Stimulated activated CD4-positive, alpha-beta T cell treated with anti-CD3 and anti-CD28 coated beads, Interleukin-4, amount 100 ng/mL, for 24 hours (primary cell): ENCODE measurements at places on chromosomes 12 and 14.

GRCh38 chr12:129069886-129070285 lies 216.6 kb downstream of the GLT1D1 start:
- DNase-seq: no peak

DNA sequence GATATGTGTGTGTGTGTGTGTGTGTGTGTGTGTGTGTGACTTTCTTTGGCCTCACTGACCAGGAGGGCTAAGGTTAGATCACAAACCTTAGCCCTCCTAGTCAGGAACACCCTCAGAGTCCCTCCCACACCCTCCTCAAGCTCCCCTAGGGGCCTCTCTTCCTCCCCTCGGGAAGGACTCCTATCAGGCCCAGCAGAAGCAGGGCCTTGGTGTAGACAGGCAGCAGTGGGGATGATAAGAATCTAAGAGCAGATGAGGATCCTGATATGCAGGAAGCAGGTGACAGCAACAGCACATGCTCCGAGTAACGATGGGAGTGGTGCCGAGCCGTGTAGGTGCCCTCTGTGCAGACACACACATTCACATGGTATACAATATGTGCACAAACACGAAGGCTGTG lies 20.7 kb downstream of the PLEK2 start:
- no peak for DNase-seq

- DNase-seq: no peak
These were observed 70.6 kb upstream of the MYF6 start for GRCh38 chr12:80636832-80637231.

- no peak for DNase-seq
These were observed 35.5 kb downstream of the ANO2 start for GRCh38 chr12:5909560-5909959.

DNA sequence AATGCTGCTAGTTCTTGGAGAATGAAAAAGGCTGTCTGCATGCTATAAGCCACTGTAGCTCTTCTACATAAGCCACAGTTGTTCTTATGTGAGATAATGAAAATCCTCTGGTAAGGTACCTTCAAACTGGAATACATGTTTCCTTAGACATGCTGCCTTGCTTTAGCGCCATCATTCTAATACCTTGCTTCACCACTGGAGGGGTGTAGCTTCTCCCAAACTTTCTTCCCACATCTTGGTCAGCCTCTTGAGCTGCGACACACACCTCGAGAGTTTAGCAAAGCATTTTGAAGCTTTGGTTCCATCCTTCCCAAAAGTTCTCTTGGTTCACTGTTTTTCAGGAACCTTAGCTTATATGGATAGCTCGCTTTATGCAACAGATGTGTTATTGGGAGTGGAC lies 69.5 kb downstream of the NKX2-1 start:
- no peak for DNase-seq

DNA sequence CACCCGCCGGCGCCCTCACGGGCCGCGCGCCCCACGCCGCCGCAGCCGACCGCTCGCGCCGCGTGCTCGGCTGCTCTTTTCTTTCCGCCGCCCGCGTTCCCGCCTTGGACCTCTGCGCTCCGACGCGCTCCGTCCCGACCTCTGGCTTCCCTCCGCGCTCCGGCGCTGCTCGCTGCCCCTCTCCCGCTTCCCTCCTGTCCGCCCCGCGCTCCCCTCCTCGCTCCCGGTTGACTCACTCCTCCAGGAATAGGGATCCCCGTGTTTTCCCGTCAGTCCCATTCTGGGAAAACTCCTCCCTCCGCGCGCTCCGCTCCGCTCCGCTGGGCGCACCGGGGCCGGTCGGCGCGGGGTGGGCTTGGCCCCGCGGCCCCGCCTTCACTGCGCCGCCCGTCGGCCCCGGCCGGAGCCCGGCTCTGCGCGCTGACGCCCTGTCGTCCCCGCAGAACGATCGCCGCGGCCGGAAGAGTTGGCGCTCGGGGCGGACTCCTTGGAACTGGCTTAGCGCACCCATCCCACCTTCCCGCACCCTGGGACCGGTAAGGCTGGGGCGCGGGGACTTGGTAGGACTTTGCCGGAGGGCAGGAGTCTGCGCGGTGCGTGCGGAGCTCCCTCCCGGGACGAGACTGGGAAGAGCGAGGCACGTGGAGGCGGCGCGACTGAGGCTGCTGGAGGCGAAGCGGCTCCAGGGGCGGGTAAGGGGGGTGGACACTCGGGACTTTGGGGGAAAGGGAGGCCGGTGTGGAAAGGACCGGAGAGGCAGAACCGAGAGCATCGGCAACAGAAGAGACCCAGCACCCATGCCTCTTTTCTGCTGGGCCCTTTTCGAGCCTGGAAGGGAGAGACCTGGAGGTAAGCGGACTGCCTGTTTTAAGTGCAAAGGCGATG lies 550 bp downstream of the TEAD4 start:
- DNase-seq: no peak

GRCh38 chr12:126966498-126966897 lies 1300.5 kb upstream of the TMEM132C start:
- no peak for DNase-seq

DNA sequence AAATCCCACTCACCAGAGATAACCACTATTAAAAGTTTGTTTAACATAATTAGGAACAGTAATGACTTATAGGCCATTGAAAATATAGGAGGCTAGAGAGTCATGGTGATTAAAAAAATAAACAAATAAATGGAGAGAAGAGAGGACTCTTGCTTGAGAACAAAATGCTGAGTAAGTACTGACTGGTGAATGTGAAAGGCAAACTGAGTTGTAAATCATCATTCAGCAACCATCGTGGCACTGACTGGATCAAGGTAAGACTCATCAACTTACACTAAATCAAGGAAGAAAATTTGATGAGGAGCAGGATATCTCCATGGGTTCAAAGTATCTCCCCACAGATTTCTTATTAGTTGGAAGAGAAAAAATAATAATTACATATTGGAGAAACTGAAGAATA lies 14.1 kb upstream of the YBX3 start:
- DNase-seq: no peak

DNA sequence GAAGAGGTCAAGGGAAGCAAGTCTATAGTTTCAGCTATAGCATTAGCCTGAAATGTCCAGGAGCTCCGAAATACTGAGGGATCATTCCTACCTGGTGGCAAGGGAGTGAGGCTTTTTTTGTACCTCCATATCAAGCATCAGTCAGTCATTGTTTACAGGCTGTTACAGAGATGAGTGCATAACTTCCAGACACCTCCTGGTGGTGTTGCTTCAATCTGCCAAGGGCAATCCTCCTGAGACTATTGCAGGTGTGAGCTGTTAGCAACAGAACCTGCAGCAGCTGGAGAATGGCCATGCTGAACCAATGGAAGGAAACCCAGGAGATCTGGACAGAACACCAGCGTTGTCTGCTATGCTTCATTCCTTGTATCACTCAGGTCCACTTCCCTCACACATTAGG lies 80.0 kb upstream of the SLC8A3 start:
- DNase-seq: no peak

DNA sequence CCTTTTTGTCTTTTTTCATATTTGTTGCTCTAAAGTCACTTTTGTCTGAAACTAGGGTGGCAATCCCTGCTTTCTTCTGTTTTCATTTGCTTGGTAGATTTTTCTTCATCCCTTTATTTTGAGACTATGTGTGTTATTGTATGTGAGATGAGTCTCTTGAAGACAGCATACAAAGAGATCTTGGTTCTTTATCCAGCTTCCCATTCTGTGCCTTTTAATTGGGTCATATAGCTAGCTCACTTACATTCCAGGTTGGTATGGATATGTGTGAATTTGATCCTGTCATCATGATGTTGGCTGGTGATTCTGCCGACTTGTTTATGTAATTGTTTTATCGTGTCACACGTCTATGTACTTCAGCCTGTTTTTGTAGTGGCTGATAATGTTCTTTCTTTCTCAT lies 267.7 kb upstream of the MGAT4C start:
- no peak for DNase-seq

GRCh38 chr14:29311983-29312382 lies 545.4 kb downstream of the FOXG1 start:
- no peak for DNase-seq

DNA sequence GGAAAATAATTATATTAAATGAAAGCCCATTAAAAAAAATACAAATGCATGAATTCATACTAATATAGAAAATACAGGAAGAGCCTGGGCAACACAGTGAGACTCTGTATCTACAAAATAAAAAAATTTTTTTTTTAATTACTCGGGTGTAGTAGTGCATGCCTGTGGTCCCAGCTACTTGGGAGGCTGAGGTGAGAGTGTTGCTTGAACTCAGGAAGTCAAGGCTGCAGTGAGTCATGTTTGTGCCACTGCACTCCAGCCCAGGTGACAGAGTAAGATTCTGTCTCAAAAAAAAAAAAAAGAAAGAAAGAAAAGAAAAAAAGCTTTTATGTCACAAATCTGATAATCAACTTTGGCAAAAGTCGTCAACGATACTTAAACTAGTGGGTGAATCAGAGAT lies 80.6 kb upstream of the PLEKHA5 start:
- DNase-seq: no peak

DNA sequence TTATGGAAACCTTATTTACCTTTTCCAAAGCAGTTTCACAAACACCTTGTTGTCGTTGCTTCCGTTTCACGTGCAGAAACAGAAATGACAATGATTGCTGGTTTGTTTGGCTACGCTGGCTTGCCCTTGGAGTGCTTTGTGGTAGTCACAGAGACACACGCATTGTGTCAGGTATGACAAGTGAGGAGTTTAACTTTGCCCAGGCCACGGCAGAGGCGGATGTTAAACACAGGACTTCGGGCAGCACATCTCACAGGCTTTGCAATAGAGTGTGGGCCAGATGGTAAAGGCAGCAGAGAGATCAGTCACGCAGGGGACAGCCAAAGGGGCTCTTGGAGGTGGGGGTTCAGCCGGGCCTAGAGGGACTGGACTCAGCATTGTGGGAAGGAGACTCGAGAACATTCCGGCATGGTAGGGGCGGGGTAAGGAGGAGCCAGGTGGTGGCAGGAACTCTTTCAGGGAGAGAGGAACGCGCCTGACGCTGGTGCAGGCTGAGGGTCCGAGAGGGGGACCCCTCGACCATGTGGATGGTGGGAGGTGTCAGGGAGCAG lies 59.8 kb upstream of the KCNA1 start:
- no peak for DNase-seq

- DNase-seq: no peak
These were observed 3.7 kb downstream of the MYH6 start for GRCh38 chr14:23404331-23404900.

DNA sequence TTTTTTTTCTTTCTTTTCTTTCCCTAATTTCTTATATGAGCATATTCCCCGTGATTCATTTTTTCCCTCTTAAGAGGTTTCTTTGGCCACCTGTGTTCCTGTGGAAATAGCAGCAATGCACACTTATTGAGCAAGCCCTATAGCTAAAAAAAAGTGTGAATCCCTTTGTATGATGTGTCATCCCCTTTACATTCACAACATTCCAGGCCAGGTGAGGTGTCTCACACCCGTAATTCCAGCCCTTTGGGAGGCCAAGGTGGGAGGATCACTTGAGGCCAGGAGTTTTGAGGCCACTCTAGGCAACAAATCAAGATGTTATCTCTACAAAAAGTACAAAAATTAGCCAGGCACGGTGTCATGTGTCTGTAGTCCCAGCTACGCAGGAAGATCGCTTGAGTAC lies 700.4 kb upstream of the TBX3 start:
- DNase-seq: no peak

GRCh38 chr12:132550014-132550802 lies 60.2 kb downstream of the LRCOL1 start:
- DNase-seq: no peak

DNA sequence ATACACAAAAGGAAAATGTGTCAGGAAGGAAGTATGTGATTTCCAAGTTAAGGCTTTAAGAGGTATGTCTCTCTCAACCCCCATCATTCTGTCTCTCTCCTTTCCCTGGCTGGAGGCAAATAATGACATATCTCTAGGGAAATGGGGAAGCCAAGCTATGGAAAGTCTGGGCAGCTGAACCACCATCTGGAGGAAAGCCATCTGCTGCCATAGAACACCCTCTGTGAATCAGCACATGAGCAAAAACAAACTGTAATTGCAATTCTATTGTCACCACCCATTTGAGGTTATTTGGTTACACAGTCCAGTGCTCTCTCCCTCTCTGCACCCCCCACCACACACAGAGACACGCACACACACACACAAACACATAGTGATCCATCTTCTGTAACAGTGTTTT lies 766.2 kb downstream of the FLRT2 start:
- DNase-seq: no peak

GRCh38 chr12:1188016-1188415 lies 197.0 kb downstream of the ERC1 start:
- DNase-seq: no peak

- no peak for DNase-seq
These were observed 23.4 kb downstream of the SLC25A29 start for GRCh38 chr14:100282766-100283419.

- DNase-seq: no peak
These were observed 29.3 kb upstream of the LGALS3 start for GRCh38 chr14:55099756-55100155.

DNA sequence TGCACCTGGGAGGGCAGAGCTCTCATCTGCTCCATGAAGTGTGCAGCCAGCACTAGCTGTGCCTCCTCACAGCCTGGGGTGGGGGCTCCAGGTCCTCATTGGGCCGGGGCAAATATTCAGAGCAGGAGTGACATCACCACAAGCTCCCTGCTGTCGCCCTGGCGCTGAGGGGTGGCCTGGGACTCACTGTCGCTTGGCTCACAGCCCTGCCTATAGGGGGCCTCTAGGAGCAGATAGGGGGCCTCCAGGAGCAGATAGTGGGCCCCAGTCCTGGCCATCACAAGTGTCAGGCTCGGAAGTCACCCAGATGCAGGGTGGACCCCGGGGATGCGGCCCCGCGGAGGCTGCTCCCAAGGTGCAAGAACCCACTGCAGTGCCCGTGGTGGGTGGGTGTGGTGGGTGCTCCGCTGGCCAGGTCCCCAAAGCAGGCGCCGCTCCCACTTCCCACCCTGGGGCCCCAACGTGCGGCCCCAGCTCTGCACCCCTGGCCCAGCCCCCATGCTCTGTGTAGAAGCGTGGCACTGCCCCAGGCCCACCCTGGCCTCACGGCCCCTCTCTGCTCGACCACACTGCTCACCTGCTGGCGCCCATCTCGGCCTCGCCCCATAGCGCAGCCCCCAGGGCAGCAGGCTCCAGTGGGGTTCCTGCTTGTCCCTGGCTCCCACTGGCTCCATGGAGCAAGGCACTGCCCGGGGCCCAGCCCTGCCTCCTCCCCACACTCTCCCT lies 18.0 kb downstream of the SYNJ2BP start:
- no peak for DNase-seq

DNA sequence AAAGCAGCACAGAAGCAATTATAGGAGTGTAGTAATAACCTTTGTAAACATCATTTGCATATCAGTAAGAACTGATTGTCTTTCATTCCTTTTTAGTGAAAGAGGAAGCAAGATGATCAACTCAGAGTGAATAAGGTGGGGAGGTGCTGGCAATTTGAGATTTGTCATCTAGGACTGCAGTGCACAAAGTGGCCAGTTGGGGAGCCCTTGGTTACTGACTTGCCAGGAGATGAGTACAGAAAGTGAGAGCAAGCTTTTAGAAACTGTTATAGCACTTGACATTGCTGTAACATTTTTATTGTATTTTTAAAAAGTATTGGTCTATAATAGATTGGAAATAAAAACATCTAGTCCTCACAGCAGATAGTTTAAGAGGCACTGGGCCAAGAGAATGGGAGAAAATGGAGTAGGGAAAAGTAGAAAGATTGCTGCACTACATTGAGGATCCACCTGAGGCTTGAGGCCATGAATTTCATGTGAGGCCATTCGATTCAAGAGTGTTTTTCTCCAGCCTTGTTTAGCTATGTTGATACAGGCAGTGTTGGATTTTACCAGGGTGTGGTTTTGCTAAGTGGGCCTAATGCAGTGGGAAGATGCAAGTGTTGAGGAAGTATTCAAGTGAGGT lies 98.2 kb downstream of the SNAPC1 start:
- DNase-seq: peak; percentile 70
